ENCODE measurements at places on chromosomes 11 and 22.

GRCh38 chr11:117441146-117441975 lies 113.7 kb downstream of the CEP164 start:
- DNase-seq, result no peak

- DNase-seq, result peak; percentile 23
Measured at GRCh38 chr22:50267591-50268390, 2.4 kb downstream of the MAPK11 start.

- DNase-seq, result no peak
Measured at GRCh38 chr11:79363861-79364378, 76.9 kb downstream of the TENM4 start.

- no peak for DNase-seq
Measured at GRCh38 chr11:82703796-82704195, 29.9 kb downstream of the FAM181B start.

DNA sequence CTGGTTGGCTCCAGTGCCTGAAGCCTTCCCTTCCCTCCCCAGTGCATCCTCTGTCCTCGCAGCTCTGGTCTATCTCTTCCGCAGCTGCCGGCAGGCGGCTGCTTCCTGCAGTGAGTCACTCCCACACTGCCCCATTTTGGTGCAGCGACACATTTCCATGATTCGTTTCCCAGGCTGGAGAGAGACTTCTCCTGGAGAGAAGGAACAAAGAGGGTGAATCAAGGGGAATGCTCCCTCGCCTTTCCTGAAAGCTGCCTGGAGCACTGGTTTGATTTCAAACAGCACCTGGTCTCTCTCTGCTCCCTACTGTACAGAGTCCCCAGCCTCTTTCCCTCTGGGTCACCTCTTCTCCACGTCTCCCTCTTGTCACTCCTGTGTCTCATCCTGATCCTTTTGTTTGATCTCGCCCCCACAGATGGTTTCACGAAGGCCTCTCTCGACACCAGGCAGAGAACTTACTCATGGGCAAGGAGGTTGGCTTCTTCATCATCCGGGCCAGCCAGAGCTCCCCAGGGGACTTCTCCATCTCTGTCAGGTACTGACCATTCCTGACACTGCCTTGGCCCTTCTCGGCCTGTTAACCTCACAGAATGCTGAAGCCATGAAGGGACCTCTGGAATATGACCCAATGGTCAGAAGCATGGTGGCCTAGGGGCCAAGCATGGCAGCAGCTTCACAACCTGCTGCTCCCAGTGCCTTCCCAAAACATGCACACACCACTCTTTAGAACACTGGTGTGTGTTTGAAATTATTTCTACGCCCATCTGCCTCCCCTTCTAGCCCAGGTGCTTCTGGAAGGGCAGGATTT lies at the start of gene TMA7B:
Gene TMA7B (plus strand): TSS at position 758 of the 808 bp plus-strand sequence. CDS start 3,978 bp downstream, outside the sequence.
- DNase-seq, result no peak

DNA sequence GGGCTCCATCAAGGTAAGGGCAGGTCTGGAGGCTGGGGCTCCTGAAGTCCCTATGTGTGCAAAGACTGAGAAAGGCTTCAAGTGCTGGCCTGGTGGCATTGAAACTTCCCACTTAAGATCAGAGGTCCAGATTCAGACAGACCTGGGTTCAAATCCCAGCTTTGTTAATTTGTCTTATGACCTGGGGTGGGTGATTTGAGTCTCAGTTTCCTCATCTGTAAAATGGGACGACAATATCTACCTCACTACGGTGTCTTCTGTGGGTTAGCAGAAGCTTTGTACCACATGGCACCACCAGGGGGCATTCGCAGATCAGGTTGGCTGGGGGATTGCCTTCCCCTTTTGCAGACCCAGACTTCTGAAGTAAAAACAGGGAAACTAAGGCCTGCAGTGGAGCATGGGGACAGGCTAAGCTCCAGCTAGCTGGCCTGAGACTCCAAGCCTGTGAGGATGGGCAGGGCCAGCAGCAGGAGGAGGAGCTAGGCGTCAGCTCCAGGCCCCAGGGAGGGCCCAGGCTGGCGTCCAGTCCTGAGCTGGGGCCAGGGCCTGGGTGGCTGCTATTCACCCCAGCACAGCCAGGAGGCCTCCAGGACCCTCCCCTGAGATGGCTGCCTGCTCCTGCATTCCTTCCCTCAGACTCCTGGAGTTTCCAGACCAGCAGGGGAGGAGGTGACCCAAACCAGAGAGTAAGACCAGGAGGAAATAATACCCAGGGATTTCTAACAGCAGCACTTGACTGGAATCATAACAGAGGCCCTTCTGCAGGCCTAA lies 1.5 kb downstream of the CASTOR1 start:
- peak; percentile 50 for DNase-seq

GRCh38 chr11:8839306-8839956 lies 71.6 kb upstream of the AKIP1 start:
- no peak for DNase-seq

DNA sequence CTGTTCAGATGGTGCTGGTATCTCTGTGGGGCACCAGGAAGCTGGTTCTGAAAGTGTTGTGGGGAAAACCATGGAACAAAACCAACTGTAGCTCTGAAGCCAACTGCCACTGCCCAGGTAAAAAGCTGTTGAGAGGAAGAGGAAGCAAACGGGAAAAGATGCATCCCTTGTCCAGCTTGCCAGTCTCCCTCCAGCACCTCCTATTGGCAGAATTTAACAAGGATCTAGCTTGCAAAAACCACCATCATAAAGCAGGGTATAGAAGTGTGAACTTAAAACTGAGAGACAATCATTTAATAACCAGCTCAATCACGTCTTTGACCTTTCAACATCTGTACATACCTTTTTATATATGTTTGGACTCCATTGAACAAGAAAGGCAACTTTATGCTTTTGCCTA lies 4.5 kb downstream of the PATE1 start:
- no peak for DNase-seq
